ENCODE measurements at places on chromosomes 11 and 22.

DNA sequence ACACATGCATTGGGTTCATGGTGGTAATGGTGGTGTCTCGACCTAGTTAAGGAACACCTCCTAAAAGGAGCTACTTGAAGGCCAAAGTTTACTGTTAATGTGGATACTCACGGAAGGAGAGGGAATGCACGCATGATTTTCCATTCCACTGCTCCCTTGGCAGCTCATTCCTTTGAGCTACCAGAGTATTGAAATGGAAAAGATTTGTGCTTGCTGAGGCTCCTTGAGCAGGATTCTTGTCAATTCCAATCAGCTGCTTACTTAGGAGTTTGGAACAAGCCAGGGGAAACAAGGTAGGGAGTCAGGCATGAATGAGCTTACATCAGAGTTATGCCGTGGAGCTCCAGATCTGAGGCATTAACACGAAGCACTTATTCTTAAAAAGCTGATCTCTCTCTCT, 108.8 kb downstream of the GRIA4 start:
- DNase-seq, result no peak

DNA sequence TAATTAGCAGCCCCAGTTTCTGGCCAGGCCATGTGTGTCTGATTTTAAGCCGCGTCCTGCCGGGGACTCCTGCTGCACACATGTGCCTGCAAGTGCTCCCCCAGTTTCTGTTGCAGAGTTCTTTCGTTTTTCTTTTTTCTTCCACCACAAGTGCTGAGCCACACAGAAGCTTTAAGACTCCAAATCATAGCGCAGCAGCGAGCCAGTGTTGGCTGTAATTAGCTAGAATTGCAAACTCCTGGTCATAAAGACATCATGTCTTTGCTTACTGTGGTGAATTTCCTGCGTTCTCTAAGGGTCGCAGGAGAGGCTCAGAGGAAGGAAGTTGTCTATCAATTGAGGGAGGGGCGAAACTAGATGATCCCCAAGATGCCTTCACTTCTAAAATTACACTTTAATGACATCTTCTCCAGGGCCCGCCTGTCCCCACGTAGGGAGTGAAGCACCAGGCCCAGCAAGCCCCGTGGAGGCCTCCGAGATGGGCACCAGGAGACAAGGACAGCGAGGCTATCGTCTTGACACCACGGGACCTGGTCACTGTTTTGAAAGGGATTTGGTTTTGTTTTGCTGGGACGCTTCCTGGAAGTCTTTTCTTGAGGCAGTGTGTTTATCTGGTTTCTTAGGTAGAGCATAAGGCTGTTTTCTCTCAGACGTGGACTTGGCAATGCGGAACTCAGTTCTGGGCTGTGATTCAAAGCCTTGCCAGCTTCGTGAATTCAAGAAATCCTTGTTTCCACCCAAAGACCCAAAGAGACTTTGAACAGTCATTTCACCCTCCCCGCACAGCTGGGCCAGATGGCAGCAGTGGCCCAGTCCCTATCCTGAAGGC, 71.8 kb downstream of the UBASH3B start:
- no peak for DNase-seq

GRCh38 chr11:107563702-107564101, 1.8 kb downstream of the ALKBH8 start:
- peak; percentile 83 for DNase-seq

DNA sequence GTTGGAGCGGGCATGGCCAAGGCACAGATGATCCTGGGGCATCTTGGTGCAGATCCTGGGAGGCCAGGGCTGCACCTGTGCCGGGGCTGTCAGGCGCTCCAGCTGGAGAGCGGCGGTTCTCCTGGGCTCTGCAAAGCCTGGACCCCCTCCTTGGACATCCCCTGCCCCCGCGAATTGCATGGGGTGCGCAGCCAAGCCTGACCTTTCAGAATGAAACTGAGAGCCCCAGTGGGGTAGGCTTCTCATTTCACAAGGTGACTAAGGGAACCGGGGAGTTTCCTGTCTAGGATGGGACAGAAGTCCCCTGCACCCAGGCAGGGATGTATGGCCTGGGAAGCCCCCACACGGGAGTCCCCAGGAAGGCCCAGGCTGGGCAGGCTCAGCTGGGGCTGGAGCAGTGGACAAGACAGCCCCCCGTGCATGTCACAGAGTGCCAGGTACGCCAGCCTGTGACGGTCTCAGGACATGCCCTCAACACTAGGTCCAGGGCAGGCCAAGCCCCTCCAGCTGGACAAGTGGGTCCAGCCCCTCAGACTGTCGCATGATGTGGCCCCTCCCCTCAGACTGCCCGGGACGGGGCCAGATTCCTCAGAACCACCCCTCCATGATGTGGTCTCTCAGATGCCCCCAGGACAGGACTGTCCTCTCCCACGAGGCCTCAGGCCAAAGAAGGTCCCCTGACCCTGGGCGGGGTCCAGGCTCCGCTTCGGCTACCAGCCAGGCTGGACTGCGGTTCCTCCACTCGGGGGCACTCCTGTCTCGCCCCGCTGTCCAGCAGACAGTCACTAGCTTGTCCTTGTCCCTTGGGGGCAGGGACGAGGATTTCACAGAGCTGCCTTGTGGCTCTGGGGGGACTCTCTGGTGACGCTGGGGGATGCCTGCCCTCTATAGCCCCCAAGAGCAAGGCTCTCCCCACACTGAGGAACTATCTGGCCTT, 2.3 kb downstream of the LSP1 start:
- no peak for DNase-seq

DNA sequence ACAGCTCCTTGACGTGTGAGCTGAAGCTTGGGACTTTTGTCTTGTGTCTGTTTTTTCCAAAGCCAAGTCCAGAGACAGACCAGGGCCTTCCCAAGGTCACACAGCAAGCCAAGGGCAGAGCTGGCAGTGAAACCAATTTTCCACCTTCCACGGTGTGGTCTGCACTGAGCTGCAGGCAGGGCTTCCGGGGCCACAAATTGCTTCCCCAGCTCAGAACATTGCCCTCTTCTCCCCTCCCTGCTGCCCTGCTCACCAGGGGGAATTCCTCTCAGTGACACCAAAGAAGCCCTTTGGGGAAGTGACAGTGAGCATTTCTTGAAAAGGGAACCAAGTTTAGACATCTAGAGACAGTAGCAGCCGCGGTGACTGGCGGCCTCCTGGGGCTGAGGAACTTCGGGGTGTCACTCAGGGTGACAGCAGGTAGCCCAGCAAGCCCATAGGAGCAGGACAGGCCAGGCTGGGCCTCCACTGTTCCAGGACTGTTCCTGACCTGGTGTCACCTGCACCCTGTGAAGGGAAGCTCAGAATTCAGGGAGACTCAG, 9.2 kb downstream of the FXYD2 start:
- no peak for DNase-seq

DNA sequence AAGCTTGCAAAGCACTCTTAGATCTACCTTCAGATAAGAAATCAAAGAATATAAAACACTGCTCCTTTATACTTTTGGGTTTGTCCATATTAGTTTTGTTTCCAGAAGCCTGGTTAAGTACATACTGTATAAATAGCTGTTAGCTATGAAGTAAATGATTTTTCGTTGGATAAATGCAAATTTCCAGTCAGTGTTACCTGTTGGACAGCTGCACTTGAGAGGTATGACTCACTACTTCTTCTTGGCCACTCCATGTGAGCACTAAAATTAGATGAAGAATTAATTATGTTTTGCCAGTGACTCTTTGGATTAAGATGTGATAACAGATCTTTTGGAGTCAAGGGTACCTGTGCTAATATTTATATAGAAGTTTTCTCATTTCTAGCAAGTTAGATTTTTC, 9.5 kb upstream of the TSG101 start:
- DNase-seq, result no peak

DNA sequence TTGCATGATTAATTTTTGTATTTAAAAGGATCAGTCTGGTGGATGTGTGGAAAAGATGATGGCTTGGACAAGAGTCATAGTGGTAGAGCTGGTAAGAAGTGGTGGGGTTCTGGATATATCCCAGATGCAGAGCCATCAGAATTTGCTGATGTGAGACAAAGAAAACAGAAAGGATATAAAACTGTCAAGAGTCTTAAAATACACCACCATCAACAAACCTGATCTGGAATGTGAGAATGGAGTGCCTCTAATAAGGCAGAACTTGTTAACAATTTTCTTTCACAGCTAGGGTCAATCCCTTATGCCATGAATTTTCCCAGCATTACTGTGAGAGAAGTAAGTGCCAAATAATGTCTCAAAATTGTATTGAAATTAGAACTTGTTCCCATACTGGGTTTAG, 215.4 kb downstream of the METTL15 start:
- no peak for DNase-seq

DNA sequence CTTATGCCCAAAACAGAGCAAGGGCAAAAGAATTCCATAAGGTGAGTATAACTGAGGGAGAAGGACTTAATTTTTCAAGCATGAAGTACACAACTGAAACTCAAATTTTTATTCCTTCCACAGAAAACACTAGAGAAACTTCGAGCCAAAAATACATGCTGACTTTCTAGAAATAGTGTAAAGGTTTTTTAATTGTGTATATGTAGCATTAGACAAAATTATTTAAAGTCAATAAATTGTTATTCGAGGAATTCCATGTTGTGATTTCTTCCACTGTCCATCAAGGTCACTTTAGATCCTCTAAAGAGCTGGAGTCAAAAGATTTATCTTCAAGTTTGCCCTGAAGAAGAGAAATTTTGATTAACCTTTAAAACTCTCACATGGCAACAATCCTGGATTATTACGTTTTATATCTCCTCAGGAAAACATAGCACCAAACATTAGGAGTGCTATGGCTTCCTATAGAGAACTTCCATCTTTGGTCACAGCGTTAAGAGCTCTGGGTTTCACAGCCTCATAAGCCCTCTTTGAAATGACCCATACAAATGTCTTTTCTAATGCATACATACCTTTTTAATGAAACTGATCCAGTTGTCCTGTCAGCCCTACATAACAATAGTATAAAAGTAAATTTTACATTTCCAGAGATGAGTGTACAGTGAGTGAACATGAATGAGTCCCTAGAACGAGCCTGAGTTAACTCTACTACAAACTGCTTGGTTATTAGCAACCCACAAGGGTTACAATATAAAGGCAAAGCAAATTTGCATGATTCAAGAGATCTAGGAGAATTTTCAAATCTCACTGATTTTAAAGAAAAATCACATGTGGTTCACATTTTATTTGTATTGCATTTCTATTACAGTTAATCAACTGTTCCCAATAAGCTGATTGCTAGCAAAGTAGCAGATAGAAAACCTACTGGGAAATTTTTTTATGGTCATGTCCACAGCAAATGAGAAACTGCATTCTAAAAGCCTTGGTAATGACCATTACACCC, 10.9 kb downstream of the TAF1D start:
- peak; percentile 27 for DNase-seq

GRCh38 chr22:43393132-43393843, 18.5 kb upstream of the MPPED1 start:
- no peak for DNase-seq

DNA sequence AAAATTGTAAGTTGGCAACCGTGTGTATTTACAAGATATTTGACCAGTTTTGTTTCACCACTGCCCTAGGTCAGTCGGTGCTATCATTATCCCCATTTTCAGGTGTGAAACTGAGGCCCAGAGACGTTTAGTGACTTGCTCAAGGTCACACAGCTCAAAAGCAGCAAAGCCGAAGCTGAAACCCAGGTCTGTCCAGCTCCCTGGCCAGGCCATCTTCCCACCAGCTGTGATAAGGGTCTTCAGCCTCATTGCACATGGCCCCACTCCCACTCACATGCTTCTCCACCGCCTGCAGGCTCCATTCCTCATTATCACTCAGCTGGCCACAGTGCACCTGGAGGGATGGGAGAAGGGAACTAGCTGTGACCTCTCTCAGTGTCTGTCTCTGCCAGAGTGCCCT, 83.2 kb downstream of the PDE2A start:
- no peak for DNase-seq

DNA sequence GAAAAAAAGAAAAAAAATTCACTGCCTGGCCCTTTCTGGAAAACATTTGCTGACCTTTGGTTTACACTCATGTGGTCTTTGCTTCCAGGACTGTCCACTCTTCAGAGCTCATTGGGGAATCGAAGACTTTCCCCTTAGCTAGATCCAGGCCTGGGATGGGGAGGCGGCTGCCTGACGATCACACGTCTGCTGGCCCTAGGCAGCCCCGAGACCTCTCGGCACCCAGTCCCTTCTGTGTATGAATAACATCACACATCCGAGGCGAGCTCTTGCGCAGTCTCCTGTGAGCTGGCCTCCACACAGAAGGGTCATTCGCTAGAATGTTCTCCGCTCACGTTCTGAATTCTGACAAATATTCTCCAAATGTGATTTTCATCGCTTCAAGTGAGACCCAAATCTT, 25.7 kb upstream of the GAL start:
- no peak for DNase-seq

DNA sequence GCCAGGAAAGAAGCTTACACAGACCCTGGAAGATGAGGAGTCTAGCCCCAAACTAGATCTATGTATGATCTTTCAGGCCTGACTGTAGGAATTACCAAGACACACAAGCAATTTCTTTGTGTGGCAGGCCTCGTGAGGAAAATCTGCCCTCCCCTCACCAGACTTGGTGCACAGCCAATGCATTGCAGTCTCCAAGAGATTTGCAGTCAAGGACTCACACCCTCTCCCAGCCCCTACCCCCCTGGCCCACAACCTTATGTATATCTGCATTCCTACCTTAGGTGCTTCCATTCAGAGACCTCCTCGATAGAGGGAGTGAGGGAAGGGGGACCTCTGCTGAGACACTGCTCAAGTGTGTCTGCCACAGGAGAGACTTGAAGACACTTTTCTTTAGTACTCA, 9.8 kb downstream of the OR8B12 start:
- no peak for DNase-seq

DNA sequence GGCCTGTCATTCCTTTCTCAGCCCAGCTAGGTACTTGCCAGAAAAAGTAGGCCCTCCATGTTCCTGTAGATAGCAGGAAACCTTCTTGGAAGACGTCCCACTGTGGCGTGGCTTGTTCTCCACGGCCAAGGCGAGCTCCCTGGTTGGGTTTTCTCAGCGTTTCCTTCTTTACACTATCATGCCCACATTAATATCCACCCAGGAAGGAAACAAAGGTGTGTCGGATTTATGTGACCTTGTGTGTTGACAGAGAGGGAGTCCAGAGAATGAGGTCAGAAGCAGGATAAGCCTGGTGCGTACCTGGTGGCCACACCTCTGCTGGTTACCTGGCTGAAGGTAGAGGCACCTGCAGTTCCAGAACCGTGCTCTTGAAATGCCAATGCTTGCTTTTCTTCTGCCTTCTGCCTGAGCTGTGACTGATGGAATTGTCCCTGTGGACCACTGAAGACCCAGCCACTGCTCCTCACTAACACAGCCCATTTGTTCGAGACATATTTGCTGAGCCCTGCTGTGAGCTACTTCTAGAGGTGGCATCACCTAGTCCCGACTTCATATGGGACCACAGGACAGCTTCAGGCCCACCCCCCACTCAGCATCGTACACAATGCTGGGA, 7.9 kb downstream of the ASPHD2 start:
- DNase-seq, result no peak

All from RKO (cell line).